ENCODE measurements at places on chromosomes 7 and 10.

DNA sequence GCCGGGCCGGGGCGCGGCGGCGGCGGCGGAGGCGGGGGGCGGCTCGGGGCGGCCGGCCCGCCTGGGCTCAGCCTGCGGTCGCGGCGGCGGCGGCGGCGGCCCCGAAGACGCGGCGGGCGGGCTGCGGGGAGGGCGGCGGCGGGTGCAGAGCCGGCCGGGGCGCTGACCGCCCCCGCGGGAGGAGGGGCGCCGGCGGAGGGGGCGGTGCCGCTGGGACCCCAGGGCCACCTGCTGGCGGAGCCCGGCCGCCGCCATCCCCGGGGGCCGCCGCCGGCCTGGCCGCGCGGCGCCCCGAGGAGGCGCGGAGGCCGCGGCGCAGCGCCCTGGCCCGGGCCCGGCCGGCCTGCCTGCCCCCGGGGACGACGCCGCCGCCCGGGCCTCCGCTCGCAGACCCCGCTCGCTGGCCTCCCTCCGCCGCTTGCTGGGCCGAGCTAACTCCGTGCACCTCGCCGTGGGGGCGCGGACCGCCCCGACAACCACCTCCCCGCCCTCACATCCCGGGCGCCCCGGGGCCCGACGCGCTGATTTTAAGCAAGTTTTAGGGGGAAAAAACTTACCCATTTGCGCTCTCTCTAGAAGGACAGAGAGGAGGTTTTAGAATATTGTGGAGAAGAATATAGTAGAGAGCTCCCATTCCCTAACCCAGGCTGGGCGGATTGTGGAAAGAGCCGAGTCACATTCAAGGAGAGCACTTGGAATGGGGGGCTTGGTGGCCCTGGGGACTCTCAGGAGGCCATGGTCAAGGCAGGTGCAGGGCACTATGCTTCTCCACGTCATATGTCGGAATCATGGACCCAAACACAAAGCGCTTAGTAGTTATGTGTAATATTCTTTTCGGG is at the start of gene BEND7:
Gene BEND7, minus strand, starts transcription at position 140 of the 839 bp plus-strand sequence. CDS start 481 bp downstream, outside the sequence.
- DNase-seq, result no peak

DNA sequence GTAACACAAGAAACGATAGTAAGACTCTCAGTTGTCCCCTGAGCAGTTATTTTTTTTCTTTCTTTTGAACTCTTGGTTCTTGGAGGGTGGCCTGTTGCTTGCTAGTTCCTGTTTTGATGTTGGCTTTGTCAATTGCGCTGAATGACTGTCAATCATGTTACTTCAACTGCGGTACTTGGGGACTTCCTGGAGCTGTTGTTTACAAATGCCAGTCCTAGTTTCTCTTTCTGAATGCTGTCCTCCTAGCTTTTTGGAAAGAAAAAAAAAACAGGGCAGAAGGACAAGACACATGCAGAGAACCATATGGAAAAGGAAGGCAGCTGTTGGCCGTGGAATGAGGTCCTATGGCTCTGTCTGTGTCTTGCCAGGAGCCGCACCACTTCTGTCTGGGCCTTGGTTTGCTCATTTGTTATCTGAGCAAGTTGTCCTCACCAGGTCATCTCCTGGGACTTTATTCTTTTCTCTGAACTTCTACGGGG is 7.0 kb upstream of the PDCD4 start:
- DNase-seq, result no peak

- DNase-seq, result no peak
Observed at GRCh38 chr7:41098402-41098801, 604.5 kb downstream of the INHBA start.

DNA sequence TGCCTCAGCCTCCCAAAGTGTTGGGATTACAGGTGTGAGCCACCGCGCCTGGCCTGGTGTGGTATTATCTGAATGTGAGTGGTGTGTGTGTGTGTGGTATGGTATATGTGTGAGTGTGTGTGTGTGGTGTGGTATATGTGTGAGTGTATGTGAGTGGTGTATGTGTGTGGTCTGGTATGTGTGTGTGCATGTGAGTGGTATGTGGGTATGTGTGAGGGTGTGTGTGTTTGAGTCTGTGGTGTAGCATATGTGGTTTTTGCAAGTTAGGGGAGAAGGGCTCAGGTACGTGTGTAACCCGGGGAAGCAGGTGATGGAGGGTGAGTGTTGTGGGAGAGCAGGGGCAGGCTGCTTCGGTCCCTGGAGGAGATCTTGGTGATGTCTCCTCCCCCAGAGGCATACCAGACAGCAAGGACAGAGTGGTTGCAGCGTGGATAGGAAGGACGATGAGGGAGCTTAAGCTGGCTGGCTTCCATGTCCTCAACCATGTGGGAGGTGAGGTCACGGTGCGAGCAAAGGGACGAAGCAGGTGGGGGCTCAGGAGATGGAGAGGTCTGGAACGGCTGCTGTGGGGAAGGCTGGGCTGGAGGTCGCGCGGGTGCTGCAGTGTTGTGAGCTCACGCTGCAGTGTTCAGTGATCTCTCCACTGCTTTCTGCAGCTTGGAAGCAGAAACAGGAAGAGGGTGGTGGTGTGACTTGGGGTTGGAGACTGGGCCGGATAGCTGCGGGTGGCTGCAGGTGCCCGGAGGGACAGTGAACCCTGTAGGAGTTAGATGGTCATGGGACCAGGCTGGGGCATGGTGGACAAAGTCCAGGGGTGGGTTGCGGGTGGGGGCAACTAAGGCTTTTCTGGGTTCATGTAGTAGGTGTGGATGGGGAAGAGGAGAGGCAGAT is 5.0 kb downstream of the ZYX start:
- DNase-seq, result no peak

- no peak for DNase-seq
Observed at GRCh38 chr7:137590071-137590755, 246.7 kb upstream of the PTN start.
